Bladder microvascular endothelial cell (primary cell): ENCODE measurements at places on chromosomes 12 and 14. TPM values are rescaled to one million over a fixed set of nuclear protein-coding genes. Genes with fewer than 3 reads are reported as not detected.

Gene KLHDC2
- total RNA-seq: 60.9 and 61.4 TPM in 2 replicates

Gene GPR68
- 1.5 and 1.6 TPM in 2 replicates for total RNA-seq

Gene PAX9
- total RNA-seq: 0.06 TPM in 1 of 2 replicates, not detected in the other

Gene TEX22
- total RNA-seq: under 0.01 and 0.06 TPM in 2 replicates

Gene SHMT2
- 119 and 184 TPM in 2 replicates for total RNA-seq

Gene SRGAP1
- total RNA-seq: 2.9 and 7.6 TPM in 2 replicates
